ENCODE measurements at places on chromosomes 7 and 10.

- peak; percentile 1 for DNase-seq
Measured at GRCh38 chr10:100184840-100185239, 989 bp downstream of the ERLIN1 start.

DNA sequence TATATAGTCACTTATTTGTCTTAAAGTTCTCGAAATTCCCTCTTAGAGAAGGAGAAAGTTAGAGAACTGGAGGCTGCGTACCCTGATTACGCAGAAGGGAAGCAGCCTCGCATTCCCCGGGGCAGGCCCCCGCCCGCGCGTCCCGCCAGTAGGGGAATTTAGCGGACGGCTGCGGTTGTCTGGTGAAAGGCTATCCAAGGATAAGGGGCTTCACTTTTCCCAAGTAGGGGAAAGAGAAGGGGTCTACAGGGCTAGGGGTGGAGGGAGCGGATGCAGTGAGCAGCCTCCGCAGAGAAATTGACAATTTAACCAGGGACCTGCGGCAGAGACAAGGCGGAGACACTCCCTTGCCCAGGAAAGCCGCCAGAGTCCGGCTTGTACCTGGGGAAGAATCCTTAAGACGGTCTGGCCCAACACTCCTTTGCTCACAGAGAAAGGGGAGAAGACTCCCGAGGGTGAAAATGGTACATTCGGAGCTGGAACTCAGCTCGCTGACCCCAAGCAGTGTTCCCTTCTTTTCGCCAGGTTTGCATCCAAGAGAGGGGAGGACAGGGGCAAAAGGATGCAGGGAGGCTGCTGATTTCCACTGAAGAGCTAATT is 994 bp upstream of the MAGI2 start:
- DNase-seq, result no peak

DNA sequence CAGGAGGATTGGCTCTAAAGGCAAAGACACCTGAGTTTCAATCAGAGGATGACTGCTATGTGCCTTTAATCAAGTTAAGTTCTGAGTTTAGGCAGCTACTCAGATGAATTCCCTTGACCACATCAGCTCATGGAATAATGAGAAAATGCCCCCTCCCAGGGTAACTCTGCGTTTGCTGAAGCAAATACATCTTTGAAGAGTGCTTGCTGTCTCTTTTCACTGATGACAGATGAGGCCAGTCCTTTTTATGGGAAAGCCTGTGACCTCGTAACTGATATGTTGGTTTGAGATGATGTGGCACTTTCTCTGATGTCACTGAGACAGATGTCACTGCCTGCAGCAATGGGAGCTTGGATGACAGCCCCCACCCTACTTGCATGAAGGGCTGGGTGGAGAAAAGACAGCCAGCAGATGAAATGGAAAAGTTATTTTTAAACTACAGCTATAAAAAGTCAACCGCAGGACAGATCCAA is 43.7 kb upstream of the DGKI start:
- no peak for DNase-seq

DNA sequence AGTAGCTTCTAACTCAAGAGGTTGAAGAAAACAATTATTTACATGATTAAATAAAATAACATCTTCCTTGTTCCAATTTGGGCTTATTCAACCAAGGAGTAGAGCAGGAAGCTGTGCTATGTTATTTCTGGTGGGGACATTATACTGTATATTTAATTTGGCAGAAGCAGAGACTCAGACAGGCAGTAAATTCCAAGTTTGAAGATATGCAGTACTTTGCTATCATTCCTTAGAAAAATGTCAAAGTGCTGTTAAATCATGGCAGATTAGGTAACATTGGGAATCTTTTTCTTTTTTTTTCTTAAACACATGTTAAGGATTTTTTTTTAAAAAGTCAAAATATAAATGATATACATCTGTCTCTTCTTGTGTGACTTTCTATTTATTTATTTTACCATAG is 190.1 kb downstream of the SUGCT start:
- no peak for DNase-seq

GRCh38 chr7:22617166-22617565 is 109.8 kb upstream of the IL6 start:
- no peak for DNase-seq

- no peak for DNase-seq
Measured at GRCh38 chr7:36379831-36380504, 9.7 kb upstream of the ANLN start.

- DNase-seq, result no peak
Measured at GRCh38 chr10:97612386-97612785, 20.9 kb downstream of the MORN4 start.

DNA sequence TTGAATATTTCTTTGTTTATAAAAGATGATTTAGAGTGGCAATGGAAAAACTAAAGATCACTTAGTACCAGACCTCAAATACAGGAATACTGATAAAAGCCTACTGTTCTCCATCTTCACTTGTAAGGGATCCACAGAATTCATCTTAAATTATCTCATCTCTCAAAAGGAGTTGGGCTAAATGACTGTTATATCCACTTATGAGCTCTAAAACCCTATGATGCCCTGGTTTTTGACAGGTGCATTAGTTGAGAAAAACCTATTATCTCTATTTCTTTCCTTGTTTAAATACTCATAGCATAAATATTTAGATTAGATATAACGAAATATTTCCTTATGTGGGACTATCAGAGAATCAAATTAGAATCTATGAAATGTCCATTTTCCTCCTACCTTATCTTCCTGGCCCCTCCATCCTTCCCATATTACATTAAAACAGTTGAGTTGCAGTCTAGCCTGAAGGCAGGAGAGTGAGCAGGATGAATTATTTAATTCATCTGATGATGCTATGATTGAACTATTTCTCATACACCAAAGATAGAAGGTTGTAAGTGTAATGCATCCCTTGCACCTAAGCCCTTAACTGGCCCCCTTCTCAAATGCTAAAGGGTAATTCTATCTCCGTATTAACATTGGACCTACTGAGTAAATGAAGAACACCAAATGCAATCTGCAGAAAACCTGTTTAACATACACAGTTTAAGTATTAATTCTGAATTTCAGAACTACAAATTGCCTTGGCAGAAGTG is 29.7 kb downstream of the PPP3CB start:
- DNase-seq, result no peak

- DNase-seq, result no peak
Measured at GRCh38 chr7:44984478-44984758, 5.6 kb upstream of the MYO1G start.

DNA sequence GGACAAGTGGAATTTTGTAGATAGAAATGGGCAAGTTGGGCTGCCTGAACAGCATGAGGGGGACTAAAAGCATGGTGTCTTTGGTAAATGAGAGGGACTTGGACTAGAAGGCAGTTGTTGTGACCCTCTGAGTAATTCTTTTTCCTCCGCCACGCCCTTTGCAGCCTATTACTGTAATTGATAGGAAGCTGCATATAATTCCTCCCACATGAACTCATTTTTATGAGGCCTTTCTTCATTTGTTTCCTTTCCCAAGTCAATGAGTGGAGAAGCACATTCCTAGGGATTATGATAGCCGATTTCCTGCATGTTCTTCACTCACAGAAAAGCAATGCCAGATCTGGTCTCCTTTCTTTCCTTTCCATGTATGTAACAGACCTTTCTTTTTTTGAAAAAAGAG is 27.7 kb downstream of the ZSCAN25 start:
- DNase-seq, result no peak

GRCh38 chr7:157405914-157406810 is 69.4 kb downstream of the DNAJB6 start:
- DNase-seq, result no peak

DNA sequence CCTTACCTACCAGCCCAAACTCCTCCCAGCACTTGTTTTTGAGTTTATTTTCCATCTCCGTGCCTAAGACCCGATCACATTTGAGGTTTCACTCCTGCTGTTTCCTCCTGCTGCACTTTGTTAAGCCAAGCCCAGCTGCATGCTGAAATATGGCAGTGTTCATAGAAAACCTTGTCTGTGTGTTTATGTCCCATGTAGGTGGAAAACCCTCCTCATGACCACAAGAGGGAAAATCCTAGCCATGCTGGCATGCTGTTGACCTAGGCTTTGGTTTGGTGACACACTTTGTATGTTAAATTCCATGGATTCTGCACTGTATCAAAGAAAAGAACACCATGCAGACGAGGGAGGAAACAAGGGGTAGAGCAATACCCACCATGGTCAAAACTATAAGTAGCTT is 154.4 kb downstream of the CUBN start:
- no peak for DNase-seq

- DNase-seq, result peak; percentile 44
Measured at GRCh38 chr10:68988530-68989316, at the start of gene KIFBP. TSS of gene KIFBP (plus strand) at chr10:68988803. CDS start at chr10:68988833, 30 bp downstream.

GRCh38 chr7:134891262-134891695 is 95.0 kb upstream of the AGBL3 start:
- DNase-seq, result no peak

DNA sequence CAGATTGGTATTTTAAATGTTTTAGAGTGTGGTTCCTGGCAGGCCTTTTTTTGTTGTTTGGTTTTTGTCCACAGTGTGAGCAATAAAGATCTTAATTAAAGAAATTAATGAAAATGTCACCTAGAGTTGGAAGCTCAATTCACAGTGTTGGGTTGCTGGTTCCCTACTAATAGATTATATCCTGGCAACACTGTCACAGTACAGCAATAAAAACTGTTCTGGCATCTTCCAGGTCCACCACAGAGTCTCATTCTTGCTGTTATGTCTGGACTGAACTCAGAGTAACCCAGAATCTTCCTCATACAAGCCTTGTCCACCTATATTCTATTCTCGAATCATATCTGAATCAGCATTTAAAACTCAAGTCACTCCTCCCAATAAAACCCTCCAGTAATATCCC is 212.4 kb upstream of the LRRTM3 start:
- DNase-seq, result no peak

DNA sequence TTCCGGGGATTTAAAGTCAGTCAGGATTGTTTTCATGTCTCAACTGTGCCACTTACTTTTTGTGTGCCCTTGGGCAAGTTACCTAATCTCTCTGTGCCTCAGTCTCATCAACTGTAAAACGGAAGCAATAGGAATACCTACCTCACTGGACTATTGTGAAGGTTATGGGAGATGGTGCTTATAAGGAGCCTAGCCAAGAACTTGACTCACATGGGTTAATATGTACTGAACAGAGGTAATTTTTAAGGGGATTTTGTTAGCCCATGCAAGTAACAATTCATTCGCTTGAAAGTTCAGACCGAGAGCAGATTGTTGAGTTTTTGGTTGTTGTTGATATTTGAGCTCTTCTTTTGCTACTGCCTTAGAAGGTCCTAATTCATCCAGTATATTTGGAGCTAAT is 202.9 kb downstream of the ZNF365 start:
- DNase-seq, result no peak

All from NK-92 treated with Interleukin-12 subunit alpha and Interleukin-12 subunit beta, amount 100 ng/mL, for 24 hours (cell line).